ENCODE measurements at places on chromosomes 7 and 10. TPM values are rescaled to one million over a fixed set of nuclear protein-coding genes. Genes with fewer than 3 reads are reported as not detected.
A peak's percentile ranks its signal among the peaks of the same experiment; 100 is the strongest.

DNA sequence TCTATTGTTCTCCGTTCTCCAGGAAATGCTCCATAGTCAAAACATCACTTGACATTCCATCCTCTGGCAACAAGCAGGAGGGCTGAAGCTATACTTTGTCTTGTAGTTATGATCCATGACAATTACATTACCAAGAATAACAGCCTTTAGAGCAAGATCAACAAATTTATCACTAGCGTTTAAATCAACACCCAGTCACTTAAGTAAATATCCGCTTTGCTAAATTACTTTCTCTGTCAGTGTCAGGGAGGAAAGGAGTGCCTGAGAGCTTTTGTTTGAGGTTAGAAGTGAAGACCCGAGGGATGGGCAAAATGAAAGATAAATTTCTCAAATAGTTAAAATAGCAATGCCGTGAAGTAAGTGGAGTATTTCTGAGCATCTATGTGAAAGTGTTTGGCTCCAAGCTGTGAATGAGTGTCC lies 236.1 kb upstream of the BMPER start:
- H3K27me3 ChIP-seq = no peaks in the 10 kb centered on the region
- no peak overlapping the region for H3K27ac ChIP-seq
- no peak for DNase-seq
- no peak overlapping the region for H3K4me3 ChIP-seq
- H3K36me3 ChIP-seq = no peaks in the 10 kb centered on the region
- peaks cover 13% of the 10 kb centered on the region for H3K4me1 ChIP-seq

GRCh38 chr10:103523683-103524082 lies 30.2 kb downstream of the NEURL1 start:
- H3K27ac ChIP-seq = no peak overlapping the region
- peaks cover 34% of the 10 kb centered on the region for H3K27me3 ChIP-seq
- DNase-seq = no peak
- H3K4me1 ChIP-seq = no peaks in the 10 kb centered on the region

HTR7 gene
- total RNA-seq = 1.2 TPM

DNA sequence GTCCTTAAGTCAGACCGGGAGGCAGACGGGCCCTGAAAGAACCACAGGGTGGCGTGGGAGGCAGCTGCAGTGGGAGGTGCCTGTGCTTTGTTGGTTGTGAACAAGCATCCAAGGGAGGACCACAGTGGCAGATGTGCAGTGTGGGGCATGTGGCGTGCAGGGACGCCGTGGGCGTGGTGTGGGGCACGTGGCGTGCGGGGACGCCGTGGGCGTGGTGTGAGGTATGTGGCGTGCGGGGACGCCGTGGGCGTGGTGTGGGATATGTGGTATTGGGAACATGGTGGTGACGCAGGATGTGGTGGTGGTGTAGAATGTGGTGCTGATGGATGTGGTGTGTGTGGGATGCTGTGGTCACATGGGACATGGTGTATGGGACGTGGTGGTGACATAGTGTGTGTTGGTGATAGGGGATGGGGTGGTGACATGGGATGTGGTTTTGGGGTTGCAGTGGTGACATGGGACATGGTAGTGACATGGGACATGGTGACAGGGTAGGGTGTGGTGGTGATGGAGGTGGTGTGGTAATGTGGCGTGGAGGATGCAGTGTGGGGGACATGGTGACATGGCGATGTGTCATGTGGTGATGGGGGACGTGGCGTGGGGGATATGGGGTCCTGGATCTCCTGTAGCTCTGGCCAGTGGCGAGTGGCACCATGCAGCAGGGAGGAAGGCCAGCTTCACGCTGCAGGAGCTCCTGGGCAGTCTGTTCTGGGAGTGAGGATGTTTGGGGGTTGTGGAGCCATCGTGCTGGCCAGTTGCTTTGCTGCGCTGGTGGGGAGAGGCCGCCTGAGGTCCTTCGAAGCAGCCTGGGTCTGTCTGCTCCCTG lies 78.8 kb downstream of the INPP5A start:
- H3K27me3 ChIP-seq = no peaks in the 10 kb centered on the region
- no peak for DNase-seq
- no peaks in the 10 kb centered on the region for H3K4me1 ChIP-seq
- H3K27ac ChIP-seq = no peak overlapping the region
- no peak overlapping the region for H3K4me3 ChIP-seq

GRCh38 chr10:97356918-97357317 lies 22.4 kb upstream of the FRAT2 start:
- no peaks in the 10 kb centered on the region for H3K4me1 ChIP-seq
- H3K27ac ChIP-seq = no peak overlapping the region
- no peaks in the 10 kb centered on the region for H3K27me3 ChIP-seq
- no peak overlapping the region for H3K4me3 ChIP-seq

GRCh38 chr7:44787762-44788161 lies 8.7 kb upstream of the PPIA start:
- no peak for DNase-seq
- H3K27ac ChIP-seq = no peak overlapping the region
- peaks cover 6% of the 10 kb centered on the region for H3K4me1 ChIP-seq
- H3K4me3 ChIP-seq = no peak overlapping the region
- no peaks in the 10 kb centered on the region for H3K36me3 ChIP-seq

ASAH2 gene
- total RNA-seq = not detected

POLR3A gene
- 9.6 TPM for total RNA-seq

CYP3A7 gene
- not detected for total RNA-seq

GRCh38 chr10:20647756-20648155 lies 249.4 kb downstream of the NEBL start:
- no peak overlapping the region for H3K4me3 ChIP-seq
- no peak overlapping the region for H3K27ac ChIP-seq
- no peaks in the 10 kb centered on the region for H3K27me3 ChIP-seq
- no peak for DNase-seq

RAPGEF5 gene
- total RNA-seq = 1.0 TPM

GRCh38 chr7:40595832-40596231 lies 461.0 kb downstream of the SUGCT start:
- no peaks in the 10 kb centered on the region for H3K27me3 ChIP-seq
- no peaks in the 10 kb centered on the region for H3K36me3 ChIP-seq
- DNase-seq = no peak
- no peaks in the 10 kb centered on the region for H3K4me1 ChIP-seq
- no peak overlapping the region for H3K27ac ChIP-seq

PDK4 gene
- total RNA-seq = 1.5 TPM

DNA sequence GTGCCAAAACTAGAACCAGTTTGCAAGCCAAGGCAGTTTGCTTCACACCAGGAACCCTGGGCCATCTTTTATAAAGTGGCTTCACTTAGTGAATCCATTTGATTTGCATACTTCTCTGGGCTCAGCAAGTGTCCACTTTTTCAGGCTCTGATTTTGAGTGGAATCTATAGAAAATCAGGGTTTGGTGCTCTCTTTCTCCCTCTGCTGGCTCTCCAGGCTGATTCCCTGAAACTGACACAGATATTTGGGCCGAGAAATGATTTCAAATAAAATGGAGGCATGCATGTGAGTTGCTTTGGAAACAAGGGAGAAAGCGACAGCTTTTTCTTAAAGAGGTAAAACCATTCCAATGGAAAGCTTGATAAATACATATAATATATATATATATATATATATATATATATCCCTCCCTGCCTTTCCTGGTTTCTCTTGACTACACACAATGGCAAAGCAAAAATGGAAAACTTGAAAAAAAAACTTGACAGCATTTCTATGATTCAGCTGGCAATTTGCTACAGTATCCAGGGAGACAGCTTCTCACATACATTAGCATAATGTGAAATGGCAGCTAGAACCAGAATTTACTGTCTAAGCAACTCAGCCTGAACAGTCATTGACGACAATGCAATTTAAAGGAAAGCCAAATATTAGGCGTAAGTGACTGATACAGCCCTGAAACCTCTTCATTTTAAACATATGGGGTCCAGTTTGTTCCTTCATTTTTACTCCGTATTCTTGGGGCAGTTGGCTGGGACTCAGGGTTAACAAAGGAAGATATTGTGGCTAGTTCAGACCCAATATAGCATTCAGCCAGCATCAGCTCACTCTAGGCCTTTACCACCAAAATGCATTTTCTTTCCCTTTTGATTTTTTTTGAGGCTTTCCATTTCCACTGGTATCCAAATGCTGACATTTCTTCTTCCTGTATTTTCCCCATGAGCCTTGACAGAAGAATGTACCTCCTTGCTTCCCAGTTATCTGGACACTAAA lies 188.5 kb downstream of the TMEM178B start:
- DNase-seq = peak; percentile 26
- H3K4me1 ChIP-seq = no peaks in the 10 kb centered on the region
- no peak overlapping the region for H3K4me3 ChIP-seq
- no peak overlapping the region for H3K27ac ChIP-seq
- no peaks in the 10 kb centered on the region for H3K36me3 ChIP-seq

DNA sequence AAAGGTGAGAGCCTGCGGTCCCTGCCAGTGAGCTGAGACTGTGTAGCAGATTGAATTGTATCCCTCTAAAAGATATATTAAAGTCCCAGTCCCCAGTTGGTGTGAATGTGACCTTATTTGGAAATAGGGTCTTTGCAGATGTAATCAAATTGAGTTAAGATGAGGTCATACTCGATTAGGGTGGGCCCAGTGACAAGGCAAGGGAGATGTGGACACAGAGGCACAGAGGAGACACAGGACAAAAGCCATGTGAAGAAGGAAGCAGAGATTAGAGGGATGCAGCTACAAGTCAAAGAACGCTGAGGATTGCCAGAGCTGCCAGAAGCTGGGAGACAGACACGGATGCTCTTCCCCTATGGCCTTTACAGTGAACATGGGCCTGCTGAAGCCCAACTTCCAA lies 104.3 kb downstream of the CLEC2L start:
- H3K27me3 ChIP-seq = no peaks in the 10 kb centered on the region
- no peak for DNase-seq
- peaks cover 21% of the 10 kb centered on the region for H3K36me3 ChIP-seq

GRCh38 chr7:56028942-56029630 lies 22.2 kb downstream of the PSPH start:
- H3K4me3 ChIP-seq = no peak overlapping the region
- H3K27ac ChIP-seq = no peak overlapping the region
- DNase-seq = no peak
- H3K36me3 ChIP-seq = peaks cover 4% of the 10 kb centered on the region

DNA sequence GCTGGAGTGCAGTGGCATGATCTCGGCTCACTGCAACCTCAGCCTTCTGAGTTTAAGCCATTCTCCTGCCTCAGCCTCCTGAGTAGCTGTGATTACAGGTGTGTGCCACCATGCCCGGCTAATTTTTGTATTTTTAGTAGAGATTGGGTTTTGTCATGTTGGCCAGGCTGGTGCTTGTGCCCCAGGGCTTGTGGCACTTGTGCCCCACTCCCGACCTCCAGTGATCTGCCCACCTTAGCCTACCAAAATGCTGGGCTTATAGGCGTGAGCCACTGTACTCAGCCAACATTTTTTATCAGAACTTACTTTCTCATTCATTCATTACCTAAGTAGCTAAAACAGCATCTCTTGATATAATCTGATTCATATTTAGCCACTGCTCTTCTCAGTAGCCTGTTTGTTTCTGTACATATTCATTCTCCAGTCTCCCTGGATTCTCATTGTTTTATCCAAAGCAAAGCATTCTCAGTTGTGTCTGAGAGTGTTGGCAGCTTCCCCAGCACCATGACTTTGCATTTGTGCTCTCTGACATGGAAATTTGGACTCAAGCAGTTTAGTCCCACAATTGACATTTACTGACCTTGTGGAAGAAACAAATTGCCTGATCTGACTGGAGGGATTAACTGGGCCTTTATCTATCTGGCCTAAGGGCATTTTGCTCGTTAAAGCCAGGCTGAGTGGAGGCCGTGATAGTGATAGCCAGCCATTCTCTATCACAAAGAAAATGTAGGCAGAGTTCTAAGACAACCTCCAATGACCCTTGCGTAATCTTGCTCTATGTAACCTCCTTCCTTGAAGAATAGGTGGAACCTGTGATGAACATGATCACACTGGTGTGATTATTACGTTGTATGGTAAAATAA lies 44.9 kb downstream of the AKR1B15 start:
- H3K27ac ChIP-seq = peak overlapping the region; percentile 99
- peaks cover 30% of the 10 kb centered on the region for H3K4me1 ChIP-seq
- H3K4me3 ChIP-seq = no peak overlapping the region
- DNase-seq = peak; percentile 90

- DNase-seq = peak; percentile 82
- H3K4me3 ChIP-seq = no peak overlapping the region
- no peak overlapping the region for H3K27ac ChIP-seq
- no peaks in the 10 kb centered on the region for H3K36me3 ChIP-seq
These were observed 36.4 kb upstream of the PURB start for GRCh38 chr7:44921607-44922350.

GRM8 gene
- total RNA-seq = not detected

CHCHD1 gene
- total RNA-seq = 23.1 TPM

GRCh38 chr10:132443983-132444876 lies 47.2 kb downstream of the PWWP2B start:
- H3K36me3 ChIP-seq = no peaks in the 10 kb centered on the region
- no peaks in the 10 kb centered on the region for H3K4me1 ChIP-seq
- no peak overlapping the region for H3K4me3 ChIP-seq
- no peaks in the 10 kb centered on the region for H3K27me3 ChIP-seq
- no peak overlapping the region for H3K27ac ChIP-seq
- no peak for DNase-seq

- H3K27me3 ChIP-seq = no peaks in the 10 kb centered on the region
- no peaks in the 10 kb centered on the region for H3K36me3 ChIP-seq
- H3K4me1 ChIP-seq = peaks cover 18% of the 10 kb centered on the region
- no peak overlapping the region for H3K27ac ChIP-seq
- no peak overlapping the region for H3K4me3 ChIP-seq
These were observed 176.5 kb upstream of the ADO start for GRCh38 chr10:62627983-62628382.

ELN gene
- total RNA-seq = 974 TPM

GRCh38 chr7:43164757-43165156 lies 52.3 kb downstream of the HECW1 start:
- peak overlapping the region; percentile 33 for H3K27ac ChIP-seq
- no peaks in the 10 kb centered on the region for H3K36me3 ChIP-seq
- peak; percentile 98 for DNase-seq
- H3K27me3 ChIP-seq = no peaks in the 10 kb centered on the region

ERVW-1 gene
- not detected for total RNA-seq

DNA sequence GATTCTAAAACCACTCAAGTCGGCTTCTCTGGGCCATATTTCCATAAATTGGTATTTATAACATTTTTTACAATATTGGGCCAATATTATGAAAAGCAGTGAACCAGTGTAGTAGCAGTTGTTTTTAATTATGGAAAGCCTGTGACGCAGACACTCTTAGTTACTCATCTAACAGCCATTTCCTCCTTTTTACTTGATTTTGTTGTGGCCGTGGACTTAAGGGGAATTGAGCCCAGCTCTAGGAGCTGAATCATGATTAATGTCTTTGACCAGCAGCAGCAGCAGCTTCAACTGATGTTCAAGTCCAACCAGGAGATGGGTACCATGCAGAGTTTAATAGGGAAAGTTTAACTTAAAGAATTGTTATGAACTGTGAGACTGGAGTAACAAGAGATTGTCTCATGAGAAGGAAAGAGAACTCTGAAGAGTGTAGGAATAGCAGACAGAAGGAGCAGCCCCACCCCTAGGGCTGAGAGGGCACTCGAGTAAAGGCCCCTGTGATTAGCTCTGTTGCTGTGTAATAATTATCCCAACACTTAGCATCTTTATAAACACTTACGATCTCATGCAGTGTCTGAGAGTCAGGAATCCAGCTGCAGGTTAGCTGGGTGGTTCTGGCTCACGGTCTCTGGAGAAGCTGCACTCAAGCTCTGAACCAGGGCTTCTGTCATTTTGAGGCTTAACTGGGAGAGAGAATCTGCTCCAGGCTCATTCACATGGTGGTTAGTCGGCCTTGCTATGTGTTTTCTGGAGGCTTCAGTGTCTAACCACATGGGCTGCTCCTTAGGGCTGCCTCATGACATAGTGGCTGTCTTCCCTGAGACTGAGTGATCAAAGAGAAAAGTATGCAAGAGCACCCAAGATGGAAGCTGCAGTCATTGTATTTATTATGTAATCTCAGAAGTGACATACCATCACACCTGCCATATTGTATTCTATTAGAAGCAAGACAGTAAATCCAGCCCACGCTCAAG lies 4.6 kb downstream of the LANCL2 start:
- peak; percentile 97 for DNase-seq
- no peak overlapping the region for H3K27ac ChIP-seq
- no peaks in the 10 kb centered on the region for H3K27me3 ChIP-seq
- H3K4me1 ChIP-seq = peaks cover 23% of the 10 kb centered on the region
- H3K36me3 ChIP-seq = no peaks in the 10 kb centered on the region

Data from GM23248 (cell line).